B cell (primary cell): ENCODE measurements at places on chromosomes 6 and 20. TPM values are rescaled to one million over a fixed set of nuclear protein-coding genes. Genes with fewer than 3 reads are reported as not detected.

Gene GLP1R
- not detected in 2 replicates for total RNA-seq

Gene CALHM4
- total RNA-seq, result not detected in 2 replicates

Gene LSM2
- total RNA-seq, result 45.3 and 52.4 TPM in 2 replicates

DNA sequence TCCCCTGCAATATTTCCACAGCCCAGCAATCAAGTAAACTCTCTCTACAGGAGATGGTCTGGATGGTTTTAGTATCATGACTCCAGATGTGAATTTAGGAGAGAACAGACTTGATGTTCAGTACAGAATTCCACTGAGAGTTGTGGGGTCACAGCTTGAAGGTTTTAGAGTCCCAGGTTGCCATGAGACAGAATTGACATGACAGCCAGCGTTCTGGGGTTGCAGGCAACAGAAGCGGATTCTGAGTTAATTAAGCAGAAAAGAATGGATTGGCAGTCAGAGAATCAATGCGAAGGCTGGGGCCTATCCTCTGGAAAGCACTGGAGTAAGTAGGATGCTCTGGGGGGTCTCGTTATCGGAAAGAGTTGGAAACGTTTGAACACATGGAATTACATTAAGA is 2.4 kb upstream of the KIAA1755 start:
- no peak for DNase-seq

- DNase-seq, result no peak
These were observed 28.4 kb downstream of the DPPA5 start for GRCh38 chr6:73325656-73326055.

DNA sequence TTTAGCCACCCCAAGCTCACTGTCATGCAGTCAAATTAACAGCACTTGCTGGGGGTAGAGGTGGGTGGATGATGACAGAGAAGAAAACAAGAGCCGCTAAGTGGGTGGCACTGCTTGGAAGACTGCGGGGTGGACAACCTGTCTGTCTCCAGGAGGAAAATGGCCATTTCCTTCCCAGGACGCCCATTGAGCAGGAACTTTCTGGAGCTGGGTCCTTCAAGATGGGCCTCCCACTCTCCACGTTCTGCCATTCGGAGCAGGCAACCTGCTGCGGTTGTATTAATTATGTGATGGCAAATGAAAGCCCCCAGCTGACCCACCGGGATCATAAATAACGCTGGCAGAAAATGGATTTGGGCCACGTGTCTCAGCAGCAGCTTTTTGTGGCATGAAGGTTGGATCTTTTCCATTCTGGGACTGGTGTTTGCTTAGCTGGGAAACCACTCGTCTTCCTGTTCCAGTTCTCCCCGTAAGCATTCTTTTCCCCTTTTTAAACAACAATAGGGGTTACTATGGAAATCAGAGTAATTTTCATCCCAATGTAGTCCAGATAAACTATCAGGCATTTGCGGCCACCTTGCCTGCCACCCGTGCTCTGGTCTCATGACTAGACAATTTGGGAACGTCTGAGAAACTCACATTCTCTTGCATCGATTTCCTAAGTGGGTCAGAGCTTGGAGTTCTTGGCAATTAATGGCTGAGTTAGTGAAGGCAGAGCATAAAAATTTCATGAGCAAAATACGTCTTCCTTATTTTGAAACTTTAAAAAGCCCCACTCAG is 215.5 kb downstream of the ANKRD60 start:
- no peak for DNase-seq

GRCh38 chr6:82259389-82259788 is 11.8 kb upstream of the IBTK start:
- DNase-seq, result no peak

- DNase-seq, result no peak
These were observed 109.0 kb downstream of the FUT9 start for GRCh38 chr6:96124778-96125177.

- DNase-seq, result no peak
These were observed 26.5 kb downstream of the ZNF292 start for GRCh38 chr6:87181903-87182302.

DNA sequence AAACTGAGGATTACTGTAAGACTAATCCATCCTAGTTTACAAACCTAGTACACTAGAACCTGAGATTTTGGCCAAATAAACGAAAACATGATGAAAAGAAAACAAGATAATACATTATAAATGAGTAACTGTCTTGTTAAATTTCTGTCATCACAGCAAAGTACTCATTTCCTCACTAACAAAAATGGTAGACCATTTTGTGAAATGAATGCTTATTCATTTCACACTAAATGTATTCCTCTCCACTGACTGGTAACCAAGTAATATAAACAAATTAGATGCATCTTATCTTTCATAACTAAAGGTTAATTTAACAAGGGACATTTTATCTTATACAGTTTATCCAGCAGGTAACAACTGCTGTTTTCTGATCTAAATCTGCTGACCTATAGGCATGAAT is 143.7 kb downstream of the REV3L start:
- DNase-seq, result no peak
